ENCODE measurements at places on chromosomes 7 and 10.

DNA sequence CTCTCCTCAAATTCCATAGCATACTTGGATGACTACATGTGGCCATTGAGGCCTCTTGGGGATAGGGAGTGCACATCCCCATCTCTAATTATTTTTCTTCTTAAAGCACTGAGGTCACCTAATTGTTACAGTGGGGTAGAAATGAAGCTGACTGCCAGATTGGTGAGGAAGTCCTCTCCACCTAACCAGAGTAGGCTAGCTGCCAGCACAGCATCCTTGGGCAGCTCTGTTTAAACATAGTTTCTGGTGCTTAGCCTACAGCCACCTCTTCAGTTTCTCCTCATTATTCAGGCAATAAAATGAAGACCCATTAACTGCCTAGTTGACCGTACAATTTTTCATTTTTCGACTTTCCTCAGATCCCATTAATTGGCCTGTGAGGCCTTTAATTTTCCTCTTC, 104.6 kb downstream of the MLLT10 start:
- no peak for DNase-seq

DNA sequence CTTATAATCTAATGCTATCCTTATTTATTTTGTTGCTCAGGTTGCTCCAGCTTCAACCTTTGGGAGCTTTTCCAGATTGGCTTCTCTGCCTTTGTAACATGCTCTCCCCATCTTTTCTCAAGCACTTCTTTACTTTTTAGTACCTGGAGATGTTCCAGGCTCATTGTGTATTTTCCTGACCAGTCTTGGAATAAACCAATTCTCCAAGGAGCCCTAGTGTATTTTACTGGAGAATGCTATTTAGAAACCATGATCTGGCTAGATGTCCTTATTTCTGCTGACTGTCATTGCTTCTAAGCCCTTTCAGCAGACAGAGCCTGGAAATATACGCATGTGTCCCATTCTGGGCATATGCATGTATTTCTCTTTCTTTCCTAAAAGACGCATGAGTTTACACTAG, 95.7 kb downstream of the EMX2 start:
- DNase-seq = no peak

- DNase-seq = no peak
Measured at GRCh38 chr10:116792817-116793216, 50.5 kb upstream of the HSPA12A start.

- no peak for DNase-seq
Measured at GRCh38 chr10:35910234-35910633, 268.1 kb upstream of the FZD8 start.

GRCh38 chr10:104577861-104578521, 63.1 kb upstream of the SORCS3 start:
- DNase-seq = no peak

Measured in eye (tissue), 1 donor.